ENCODE measurements at places on chromosomes 16 and 17.
A peak's percentile ranks its signal among the peaks of the same experiment; 100 is the strongest.

GRCh38 chr17:75181110-75181509 lies 1.6 kb downstream of the SUMO2 start:
- DNase-seq: no peak

DNA sequence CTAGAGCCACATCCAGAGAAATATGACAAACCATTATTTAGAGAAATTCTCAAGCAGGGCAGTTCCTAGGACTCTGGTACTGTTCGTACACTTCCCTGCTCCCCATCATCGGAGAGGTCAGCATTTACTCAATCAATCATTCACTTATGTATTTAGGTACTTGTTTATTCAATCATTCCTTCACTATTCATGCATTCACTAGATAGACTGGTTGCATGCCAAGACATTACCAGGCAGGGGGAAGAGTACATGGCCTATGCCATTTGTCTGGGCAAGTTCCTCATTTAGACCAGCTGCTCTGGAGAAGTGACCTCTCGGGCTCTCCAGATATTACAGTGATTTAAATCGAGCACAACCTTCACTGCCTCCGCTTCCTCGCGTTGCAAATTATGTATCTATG lies 603.4 kb downstream of the KCNJ2 start:
- DNase-seq: no peak

DNA sequence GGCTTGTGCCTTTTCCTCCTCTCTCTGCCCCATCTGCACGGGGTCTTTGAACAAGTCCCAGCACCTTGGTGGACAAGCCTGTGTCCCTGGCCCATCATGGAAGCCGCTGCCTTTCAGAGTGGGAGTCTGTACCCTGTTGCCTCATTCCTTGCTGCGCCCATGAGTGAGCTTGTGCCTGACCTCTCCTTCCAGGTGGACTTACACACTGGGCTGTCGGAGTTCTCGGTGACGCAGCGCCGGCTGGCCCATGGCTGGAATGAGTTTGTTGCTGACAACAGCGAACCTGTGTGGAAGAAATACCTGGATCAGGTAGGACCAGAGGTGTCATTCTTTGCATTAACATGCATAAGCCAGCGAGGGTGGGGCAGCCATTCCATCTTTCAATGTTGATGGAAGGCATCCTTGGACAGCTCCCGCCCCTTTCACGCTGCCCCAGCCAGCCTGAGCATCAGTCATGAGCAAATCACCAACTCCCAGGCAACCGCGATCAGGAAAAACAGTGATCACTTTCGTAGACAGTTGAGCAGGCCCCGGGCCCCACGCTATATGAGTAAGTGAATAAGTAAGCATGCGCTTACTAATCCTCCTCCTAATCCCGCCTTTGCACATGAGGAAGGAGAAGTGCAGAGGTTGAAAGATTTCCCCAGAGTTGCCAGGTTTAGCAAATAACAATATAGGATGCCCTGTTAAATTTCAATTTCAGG lies 36.8 kb downstream of the ATP2C2 start:
- no peak for DNase-seq

DNA sequence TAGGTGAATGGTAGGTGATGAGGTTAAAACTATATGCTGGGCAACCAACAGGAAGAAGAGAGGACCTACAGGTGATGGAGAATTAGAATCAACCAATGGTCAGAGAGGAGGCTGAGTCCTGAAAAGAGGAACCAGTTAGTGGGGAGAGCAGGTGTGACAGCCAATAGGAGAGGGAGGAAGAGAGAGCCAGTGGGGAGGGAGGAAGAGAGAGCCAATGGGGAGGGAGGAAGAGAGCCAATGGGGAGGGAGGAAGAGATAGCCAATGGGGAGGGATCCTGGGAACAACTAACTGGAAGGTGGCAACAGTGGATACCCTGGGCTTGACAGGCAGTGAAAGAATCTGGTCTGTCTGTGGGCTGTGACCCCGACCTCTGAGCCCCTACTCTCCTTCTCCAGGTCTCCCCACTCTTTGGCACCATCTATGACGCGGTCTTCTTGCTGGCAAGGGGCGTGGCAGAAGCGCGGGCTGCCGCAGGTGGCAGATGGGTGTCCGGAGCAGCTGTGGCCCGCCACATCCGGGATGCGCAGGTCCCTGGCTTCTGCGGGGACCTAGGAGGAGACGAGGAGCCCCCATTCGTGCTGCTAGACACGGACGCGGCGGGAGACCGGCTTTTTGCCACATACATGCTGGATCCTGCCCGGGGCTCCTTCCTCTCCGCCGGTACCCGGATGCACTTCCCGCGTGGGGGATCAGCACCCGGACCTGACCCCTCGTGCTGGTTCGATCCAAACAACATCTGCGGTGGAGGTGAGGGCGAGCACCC lies 3.7 kb downstream of the GUCY2D start:
- DNase-seq: no peak

- DNase-seq: no peak
These were observed 57.7 kb upstream of the RBFOX3 start for GRCh38 chr17:79668344-79669250.

GRCh38 chr16:27359051-27359450 lies 42.9 kb upstream of the IL21R start:
- no peak for DNase-seq

DNA sequence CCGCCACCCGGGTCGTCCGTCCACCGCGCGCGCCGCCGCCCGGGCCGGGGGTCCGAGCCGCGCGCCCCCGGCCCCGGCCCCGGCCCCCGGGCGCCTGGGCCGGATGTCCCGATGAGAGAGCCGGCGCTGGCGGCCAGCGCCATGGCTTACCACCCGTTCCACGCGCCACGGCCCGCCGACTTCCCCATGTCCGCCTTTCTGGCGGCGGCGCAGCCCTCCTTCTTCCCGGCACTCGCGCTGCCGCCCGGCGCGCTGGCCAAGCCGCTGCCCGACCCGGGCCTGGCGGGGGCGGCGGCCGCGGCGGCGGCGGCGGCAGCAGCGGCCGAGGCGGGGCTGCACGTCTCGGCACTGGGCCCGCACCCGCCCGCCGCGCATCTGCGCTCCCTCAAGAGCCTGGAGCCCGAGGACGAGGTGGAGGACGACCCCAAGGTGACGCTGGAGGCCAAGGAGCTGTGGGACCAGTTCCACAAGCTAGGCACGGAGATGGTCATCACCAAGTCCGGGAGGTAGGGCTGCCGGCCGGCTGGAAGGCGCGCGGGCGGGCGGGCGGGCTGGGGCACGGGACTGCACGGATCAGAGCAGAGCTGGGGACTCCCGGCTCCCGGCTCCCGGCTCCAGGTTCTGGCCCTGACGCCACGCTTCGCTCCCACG lies 548 bp downstream of the TBX2 start:
- DNase-seq: no peak

GRCh38 chr16:86520317-86521210 lies 10.2 kb downstream of the FOXF1 start:
- no peak for DNase-seq

DNA sequence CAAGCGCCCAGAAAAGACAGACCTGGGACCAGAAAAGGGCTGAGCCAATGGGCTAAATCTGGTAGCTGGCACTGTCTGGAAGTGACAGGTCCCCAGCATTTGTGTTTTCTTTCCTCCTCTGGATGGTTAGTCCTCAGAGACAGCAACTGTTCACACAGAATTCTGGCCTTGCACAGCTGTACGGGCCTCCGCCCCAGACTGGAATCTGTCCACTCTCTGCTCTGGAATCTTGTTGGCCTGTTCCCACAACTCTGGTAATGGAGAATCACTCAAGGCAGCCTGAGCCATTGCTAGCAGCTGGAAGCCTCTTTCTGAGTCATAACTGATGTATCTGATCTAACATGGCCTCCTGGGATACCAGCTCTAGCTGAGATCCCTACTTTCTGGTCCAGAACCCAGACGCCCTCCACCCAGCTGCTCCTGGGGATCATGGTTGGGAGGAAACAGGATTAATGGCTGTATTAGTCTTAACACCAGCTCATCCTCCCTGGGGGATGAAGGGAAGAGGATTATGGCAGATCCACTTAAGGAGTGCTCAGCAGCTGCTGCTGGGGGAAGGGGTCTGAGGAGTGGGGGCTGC lies 9.1 kb downstream of the ZNF668 start:
- DNase-seq: no peak

GRCh38 chr16:68636064-68636560 lies 9.0 kb upstream of the CDH3 start:
- DNase-seq: no peak

GRCh38 chr16:782766-783403 lies 5.3 kb downstream of the RPUSD1 start:
- DNase-seq: no peak

DNA sequence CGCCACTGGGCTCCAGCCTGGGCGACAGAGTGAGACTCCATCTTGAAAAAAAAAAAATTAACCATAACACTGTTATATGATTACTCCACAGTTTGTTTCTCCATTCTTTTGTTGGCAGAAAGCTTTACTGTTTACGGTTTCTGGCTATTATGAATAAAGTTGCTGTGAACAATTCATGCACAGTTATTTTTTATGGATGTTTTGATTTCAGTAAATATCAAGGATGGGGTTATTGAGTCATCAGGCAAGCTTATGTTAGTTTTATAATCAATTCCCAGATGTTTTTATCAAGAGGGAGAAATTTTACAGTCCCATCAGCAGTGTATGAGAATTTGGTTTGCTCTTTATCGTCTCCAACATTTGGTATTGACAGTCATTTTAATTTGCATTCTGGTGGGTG lies 67.9 kb downstream of the TAOK1 start:
- no peak for DNase-seq

- no peak for DNase-seq
These were observed 56.6 kb downstream of the RAP1GAP2 start for GRCh38 chr17:2852729-2853282.

GRCh38 chr16:401468-402348 lies at the start of gene DECR2:
Gene DECR2, plus strand, starts transcription at chr16:401885. Its CDS starts 79 bp downstream, at chr16:401964.
- DNase-seq: peak; percentile 91

Data from activated CD8-positive, alpha-beta memory T cell treated with anti-CD3 and anti-CD28 coated beads for 1 hour (primary cell).